ENCODE measurements at places on chromosomes 1 and 21.

GRCh38 chr1:222334026-222334680 lies 213.8 kb downstream of the HHIPL2 start:
- DNase-seq: no peak

DNA sequence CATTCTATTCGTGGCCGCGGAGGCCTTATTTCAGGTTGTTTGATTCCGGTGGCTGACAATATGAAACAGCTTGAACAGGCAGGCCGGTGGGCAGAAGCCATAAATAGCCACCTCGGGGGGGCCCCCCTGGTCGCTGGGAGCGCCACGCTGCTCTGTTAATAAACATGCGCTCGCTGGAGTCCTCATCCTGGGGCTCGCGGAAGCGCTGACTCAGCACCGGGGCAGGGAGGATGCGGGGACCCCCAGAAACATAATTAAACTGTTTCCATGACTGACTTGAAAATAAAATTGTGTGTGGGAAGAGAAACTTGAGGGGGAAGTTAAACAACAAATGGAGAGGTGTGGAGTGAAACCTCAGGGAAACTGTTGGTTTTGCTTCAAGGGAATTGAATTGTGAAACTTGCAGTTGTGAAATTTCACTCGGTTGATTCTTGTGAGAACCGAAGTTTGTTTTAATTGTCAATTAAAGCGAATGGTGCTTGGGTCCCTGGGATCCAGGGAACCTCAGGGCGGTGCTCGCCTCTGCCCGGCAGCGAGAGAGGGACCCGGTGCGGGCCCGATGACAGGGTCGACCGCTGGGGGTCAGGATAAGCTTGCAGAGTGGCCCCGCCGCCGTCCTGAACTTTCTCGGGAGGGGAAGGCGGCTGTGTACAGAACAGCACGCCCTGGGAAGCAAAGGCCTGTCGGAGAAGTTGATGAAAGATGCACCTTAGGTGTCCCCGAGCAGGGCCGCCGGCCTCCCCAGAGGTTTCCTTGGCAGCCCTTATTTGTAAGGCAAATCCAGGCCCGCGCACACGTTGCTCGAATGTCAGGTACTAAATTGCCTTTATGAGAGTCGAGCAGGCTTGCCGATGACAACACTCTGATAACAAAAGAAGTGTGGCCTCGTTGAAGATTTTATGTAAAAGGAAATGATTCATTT lies 176.9 kb upstream of the LMO4 start:
- peak; percentile 11 for DNase-seq

DNA sequence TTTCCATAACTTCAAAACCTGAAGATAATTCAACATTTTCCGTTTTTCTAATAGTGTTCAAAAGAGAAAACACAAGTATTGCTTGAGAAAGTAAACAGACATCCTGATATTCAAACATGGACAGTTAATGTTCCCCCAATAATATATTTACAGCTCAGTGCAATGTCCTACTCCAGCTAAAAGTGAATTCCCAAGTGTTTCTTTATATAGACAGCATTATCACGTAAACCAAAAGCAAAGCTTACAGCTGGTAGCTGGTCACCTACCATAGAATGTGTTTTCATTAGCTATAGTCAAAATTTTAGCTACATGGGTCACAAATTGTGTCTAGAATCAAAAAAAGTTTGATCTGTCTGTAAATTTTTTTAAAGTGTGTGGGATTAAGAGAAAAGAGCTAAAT lies 34.9 kb downstream of the WLS start:
- DNase-seq: no peak

DNA sequence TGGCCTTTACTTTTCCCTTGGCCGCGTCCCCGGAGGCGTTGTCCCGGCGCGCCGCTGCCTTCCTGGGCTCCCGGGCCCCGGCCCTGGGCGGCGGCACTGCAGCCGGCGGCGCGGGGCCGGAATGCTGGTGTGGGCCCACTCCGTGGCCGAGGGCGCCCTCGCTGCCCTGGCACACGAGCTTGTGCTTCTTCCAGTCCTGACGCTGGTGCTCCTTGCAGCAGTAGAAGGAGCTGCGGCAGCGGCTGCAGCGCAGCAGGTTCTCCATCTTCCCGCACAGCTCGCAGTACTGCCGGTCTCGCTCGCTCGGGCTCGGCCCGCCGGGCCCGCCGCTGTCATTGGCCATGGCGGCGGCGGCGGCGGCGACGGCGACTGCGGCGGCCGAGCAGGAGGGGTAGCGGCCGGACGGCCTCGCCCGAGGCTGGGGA lies 529 bp downstream of the EGLN1 start:
- DNase-seq: peak; percentile 28

DNA sequence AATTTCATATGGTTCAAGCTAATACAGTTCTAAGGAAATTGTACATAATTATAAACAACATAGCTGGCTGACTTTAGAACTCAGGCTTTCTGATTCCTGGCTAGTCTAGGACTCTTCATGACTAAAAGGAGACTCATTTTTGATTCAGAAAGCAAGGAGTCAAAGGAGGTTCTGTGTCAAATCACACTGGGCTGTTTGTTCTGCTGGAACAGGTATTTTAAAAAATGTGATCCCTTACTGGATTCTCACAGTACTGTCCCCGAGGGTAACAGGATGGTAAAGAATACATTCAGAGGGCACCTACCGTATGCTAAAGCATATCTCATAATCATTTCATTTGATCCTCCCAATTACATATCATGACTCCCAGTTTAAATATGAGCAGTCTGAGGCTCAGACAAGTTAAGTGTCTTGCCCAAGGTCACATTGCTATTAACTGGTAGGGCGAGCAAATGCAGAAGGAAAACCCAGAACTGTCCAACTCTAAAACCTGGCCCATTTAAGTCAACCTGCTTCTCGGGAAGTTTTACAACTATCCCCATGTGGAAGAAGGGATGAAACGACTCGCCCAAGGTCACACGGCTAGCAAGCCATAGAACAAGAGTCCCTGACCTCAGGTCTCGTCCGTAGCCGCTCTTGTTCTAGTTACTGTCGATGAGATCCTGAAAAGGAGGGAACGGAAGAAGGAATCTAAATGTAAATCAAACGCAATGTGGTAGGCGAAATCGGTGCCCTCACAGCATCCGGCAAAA lies 675 bp downstream of the MYSM1 start:
- no peak for DNase-seq

- no peak for DNase-seq
Measured at GRCh38 chr1:163897412-163898155, 575.8 kb downstream of the NUF2 start.

- peak; percentile 13 for DNase-seq
Measured at GRCh38 chr1:79259390-79260336, 253.1 kb upstream of the ADGRL4 start.

GRCh38 chr1:114454539-114454938 lies 56.5 kb downstream of the TRIM33 start:
- DNase-seq: no peak

- no peak for DNase-seq
Measured at GRCh38 chr1:93692983-93693591, 11.4 kb upstream of the BCAR3 start.

DNA sequence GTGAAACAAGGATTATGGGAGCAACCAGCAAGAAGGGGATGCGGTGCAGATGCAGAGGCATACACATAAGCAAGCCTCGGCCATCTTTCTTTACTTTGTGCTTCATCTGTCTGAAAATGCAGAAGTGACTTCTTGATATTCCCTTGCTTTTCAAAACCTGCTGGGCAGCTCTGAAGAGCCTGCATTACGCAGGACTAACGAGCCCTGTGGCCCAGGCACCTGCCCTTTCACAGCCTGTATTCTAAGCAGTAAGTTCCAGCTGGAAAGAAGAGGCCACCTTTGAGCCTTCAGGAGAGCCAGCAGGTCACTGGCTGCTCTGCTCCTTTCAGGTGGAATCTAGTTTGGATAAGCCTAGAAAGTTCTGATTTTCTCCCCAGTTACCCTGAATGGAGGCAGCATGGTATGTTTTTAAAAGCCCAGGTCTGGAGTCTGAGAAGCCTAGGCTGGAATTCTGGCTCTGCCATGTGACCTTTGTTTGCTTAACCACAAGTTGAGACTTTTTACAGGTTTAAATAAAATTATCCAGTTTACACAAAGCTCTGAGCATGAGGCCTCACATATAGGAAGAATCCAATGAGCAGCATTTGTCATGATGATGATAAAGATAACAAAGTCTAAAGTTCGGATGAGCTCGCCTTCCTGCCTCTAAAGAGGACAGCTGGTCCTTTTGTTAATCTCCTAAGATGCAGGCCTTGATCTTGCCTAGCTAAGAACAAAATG lies 122.9 kb downstream of the UBR4 start:
- no peak for DNase-seq

GRCh38 chr1:200334661-200335256 lies 75.1 kb downstream of the ZNF281 start:
- DNase-seq: no peak

DNA sequence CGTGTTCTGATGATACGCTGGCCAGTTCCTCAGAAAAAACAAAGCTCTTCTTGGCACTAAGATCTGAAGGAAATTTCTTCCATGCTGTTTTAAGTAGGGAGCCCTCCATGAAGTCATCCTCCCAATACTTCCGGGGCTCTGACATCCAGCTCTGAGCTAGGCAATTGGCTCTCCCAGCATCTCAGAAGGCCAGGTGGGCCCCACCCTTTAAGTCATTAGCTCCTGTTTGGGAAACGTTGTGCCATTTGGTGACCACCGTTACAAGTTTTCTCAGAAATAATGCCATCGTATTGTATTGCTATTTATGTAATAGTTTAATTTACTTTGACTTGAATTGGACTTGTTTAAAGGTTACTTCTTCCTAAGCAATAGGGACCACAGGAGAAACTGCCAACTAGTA lies 130.3 kb upstream of the EDN2 start:
- no peak for DNase-seq

DNA sequence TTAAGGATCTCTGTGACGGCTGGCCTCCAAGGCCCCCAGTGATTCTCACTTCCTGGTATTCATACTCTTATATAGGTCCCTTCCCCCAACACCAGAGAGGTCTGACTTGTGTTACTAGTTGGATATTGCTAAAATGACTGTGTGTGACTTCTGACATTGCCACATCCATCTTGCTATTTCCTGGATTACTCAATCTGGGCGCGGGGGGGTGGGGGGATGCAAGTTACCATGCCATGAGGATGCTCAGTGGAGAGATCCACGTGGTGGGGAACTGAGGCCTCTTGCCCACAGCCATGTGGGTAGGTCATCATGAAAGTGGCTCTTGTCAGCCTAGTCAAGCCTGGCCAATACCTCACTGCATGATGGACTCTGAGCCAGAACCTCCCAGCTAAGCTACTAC lies 117.0 kb downstream of the UBE2U start:
- DNase-seq: no peak

GRCh38 chr1:30879126-30879786 lies 29.3 kb downstream of the SDC3 start:
- no peak for DNase-seq

- DNase-seq: no peak
Measured at GRCh38 chr21:42228709-42229220, 9.8 kb downstream of the ABCG1 start.

GRCh38 chr21:25487046-25487594 lies 120.2 kb downstream of the MRPL39 start:
- no peak for DNase-seq

DNA sequence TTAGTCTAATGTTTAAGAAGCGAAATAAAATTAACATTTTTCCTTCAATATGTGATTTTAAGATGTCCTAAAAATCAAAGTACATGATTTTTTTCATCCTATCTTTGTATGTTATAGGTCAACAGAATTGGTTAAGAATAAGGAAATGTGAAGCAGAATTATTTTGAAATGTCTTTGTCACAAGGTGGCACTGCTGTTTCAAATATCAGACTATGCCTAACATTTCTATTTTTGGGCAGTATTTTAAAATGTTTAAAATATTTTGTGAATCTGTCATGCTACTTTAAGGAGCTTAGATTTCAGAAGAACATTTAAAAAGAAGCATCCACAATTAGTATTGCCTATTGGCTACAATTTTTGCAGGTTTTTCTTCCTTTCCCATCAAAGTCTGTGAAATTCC lies 38.7 kb downstream of the AMY1C start:
- peak; percentile 3 for DNase-seq

DNA sequence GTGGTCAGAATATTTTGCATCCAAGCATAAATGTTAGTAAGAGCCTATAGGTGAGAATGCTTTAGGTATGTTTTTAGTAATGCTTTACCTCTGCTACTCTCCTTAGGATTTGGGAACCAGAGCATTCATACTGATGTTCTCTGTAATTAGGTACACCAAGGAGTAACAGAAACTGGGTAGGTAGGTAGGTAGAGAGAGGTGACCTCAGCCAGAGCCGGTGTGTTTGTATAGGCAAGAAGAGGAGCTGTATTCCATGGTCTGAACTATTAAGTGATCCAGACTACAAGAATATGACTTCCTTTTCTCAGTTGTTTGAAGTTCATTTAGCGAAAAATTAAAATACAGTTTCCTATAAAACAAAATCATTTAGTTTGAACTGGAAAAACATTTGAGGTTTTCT lies 108.5 kb downstream of the SDCCAG8 start:
- DNase-seq: no peak

- no peak for DNase-seq
Measured at GRCh38 chr1:13808729-13809131, 108.7 kb downstream of the PRDM2 start.

- DNase-seq: peak; percentile 80
Measured at GRCh38 chr1:26862781-26863684, at the start of gene SFN. TSS of gene SFN (plus strand) at chr1:26863149. CDS start at chr1:26863213, 64 bp downstream.

DNA sequence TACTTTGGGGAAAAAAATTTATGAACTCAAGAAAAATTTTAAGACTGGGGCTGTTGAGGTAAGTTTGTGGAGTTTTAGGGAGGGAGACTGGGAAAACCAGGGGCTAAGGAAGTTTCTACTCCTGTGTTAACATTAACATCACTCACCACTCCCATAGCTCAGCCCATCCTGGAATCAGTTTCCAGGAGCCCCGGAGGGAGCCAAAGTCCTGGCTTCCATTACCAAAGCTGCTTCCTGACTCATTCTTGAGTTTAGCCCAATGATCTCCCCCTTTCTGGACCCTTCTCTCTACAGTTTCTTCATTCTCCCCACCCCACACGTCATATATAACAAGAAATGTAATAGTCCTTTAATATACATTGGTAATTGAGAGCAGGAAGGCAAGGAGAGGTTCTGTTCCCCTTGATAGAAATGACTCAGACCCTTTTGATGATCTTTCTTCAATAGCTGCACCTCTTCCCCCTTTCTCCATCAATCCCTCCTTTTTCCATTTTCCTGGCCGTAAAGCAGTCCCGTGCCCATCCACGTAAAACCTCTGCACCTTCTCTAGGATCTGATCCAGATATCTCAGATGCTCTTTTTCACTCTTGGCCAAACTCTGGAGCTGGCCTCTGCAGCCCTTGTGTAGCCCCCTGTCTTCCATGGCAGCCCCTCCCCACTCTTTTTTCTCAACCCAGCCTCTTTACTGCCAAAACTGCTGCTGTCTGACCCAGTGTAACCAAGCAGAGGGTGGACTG lies 4.6 kb upstream of the PIAS3 start:
- no peak for DNase-seq
